ENCODE measurements at places on chromosomes 7 and 10.

- no peak for DNase-seq
These were observed 92.0 kb downstream of the TCF7L2 start for GRCh38 chr10:113041841-113042750.

- DNase-seq, result no peak
These were observed 6.1 kb downstream of the RASSF4 start for GRCh38 chr10:44965651-44966097.

GRCh38 chr10:113267619-113268562, 285.0 kb upstream of the HABP2 start:
- no peak for DNase-seq

- DNase-seq, result no peak
These were observed 92.3 kb downstream of the VTI1A start for GRCh38 chr10:112539340-112539739.

GRCh38 chr10:76618171-76618570, 1019.4 kb downstream of the KCNMA1 start:
- peak; percentile 2 for DNase-seq

- no peak for DNase-seq
These were observed 39.5 kb upstream of the PPP1R17 start for GRCh38 chr7:31647511-31647910.

DNA sequence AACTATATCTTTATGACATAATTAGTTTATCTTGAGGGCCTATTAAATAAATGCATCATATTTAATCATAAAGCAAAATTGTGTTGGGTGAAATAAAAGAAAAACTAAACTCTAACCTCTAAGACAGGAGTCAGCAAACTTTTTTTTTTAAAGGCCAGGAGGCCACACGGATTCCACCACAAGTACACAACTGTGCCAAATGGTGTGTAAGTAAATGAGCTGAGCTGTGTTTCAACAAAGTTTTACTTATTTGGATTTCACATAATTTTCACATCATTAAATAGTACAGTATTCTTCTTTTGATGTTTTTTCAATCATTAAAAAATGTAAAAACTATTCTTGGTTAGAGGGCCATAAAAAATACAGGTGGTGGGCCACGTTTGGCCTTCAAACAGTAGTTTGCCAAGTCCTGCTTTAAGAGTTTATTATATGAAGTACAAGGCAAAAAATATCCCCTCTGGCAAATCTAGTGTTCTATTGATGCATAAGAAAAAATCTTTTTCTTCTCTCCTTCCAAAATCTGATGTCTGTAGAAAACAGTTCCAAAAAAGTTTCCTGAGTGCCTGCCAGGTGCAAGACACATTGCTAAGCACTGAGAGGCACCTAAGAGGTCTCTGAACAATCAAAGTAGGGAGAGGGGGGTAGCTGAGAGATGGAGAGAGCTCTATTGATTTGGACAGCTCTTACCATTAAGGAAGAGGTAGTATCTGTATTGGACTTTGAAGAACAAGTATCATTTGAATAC, 26.5 kb upstream of the SPOCK2 start:
- no peak for DNase-seq

DNA sequence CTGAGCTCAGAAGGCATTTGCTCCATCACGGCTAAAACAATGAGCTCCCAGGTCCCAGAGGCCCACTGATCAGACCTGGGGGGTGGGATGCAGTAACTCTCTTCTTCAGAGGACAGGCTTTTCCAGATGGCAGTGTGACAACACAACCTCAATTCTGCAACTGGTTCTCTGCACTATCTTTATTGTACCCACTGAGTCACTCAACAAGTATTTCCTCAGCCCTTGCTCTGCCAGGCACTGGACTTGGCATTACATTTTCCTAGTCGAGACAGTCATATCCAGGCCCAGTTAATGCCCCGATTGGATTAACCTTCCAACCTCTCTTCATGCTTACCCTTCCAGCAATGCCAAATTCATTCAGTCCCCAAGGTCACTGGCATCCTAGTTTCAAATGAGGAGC, 72.6 kb downstream of the JAZF1 start:
- DNase-seq, result no peak

DNA sequence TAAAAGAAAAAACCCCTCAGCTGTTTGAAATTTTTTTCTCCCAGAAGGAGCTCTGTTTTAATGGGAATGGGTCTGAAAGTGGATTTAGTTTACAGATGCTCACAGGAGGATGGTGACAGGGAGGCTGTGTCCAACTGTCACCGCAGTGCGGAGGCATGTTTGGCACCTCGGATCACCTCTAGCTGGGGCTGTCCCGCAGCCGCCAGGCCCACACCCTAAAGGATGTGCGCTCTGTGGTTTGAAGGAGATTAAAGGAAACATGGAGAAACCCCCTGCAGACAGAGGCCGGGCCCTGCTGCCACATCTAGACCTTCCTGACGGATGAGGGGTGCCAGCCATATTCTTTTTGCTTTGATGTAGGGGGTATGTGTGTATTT, 160.6 kb downstream of the DNAJB6 start:
- DNase-seq, result no peak

DNA sequence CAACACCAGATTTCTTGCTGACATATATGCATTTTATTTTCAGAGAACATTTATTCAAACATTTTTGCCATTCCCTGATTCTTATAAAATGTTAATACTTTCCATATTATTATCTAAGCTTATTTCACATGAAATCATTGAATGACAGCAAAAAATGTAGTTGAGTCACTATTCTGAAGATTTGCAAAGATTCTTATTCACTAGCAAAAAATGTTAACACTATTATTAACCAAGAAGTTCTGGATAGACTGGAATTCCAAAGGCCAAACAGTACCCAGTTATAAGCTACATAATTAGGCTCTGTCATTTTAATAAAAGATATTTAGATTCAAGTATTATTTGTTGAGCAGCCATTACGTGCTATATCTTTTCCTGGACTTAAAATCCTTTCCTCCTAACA, 4.3 kb downstream of the GSTO2 start:
- DNase-seq, result no peak

DNA sequence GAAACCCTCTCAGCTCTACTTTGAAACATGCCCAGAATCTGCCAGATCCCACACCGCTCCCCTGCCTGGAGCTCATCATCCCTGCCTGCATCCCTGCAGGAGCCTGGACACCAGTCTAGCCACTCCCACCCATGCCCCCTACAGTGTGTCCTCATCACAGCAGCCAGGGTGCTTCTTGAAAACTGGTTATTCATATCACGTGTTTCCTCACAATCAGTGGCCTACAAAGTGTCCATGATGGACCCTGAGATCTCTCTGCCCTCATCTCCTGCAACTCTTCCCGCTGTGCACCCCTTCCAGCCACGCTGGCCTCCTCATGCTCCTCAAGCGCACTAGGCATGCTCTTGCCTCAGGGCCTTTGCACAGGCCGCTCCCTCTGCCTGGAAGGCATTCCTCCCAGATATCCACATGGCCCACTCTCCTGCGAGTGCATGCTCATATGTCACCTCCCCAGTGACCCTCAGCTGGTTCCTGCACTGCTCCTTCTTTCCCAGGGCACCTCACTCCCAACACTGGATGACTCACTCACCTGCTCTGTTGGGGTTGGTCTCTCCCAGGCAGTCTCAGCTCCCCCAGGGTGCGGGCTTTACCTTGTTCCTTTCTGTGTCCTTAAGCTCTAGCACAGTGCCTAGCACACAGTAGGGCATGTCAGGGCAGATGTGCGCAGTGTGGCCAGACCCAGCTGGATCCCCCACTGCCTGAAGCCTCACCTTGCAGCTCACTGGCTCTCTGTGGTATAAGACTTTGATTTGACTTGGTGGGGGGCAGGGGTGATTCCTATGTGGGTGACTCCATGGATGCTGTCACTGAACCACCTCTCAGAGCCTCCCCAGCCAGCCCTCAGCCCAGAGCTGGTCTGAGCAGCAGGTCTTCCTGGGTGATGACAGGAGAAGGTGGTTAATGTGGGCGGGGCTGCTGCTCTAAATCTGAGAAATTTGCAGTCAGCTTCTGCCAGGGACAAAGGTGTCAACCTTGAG, 37.3 kb downstream of the CDH23 start:
- DNase-seq, result no peak

- DNase-seq, result no peak
These were observed 306.4 kb downstream of the FGFR2 start for GRCh38 chr10:121291823-121292222.

- DNase-seq, result no peak
These were observed 103.0 kb downstream of the COL26A1 start for GRCh38 chr7:101465576-101466196.

GRCh38 chr10:28833313-28833712, 156.0 kb downstream of the BAMBI start:
- no peak for DNase-seq

All from T-helper 1 cell (primary cell).